ENCODE measurements at places on chromosomes 1 and 21.
A peak's percentile ranks its signal among the peaks of the same experiment; 100 is the strongest.

DNA sequence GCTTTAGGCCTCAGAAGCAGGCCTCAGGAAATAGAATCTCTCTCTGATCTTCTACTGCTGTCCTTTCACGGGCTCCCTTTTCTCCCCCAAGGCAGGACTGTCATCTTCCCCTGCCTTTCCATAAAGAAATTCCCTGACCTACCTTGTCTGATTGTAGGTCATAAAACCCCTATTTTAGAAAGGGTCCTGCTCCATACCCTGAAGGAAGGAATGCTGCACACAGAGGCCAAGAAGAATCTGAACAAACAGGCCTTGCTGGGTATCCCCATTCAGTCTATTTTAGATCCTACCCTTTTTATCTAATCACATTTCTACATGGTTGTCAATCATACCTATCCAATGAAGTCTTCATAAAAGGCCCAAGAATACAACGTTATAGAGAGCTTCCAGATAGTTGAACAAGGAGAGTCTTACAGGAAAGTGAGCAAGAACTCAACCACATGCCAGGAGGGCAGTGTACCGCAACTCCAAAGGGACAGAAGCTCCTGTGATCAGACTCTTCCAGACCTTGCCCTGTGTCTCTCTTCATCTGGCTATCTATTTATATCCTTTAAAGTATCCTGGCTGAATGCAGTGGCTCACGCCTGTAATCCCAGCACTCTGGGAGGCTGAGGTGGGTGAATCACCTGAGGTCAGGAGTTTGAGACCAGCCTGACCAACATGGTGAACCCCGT lies 93.1 kb downstream of the SLC16A1 start:
- H3K36me3 ChIP-seq = no peaks in the 10 kb centered on the region
- no peak overlapping the region for H3K4me3 ChIP-seq
- no peaks in the 10 kb centered on the region for H3K27me3 ChIP-seq
- H3K27ac ChIP-seq = peak overlapping the region; percentile 62
- DNase-seq = no peak

- H3K4me3 ChIP-seq = no peak overlapping the region
- no peaks in the 10 kb centered on the region for H3K36me3 ChIP-seq
Observed at GRCh38 chr1:15207829-15208429, 39.1 kb upstream of the FHAD1 start.

- H3K27ac ChIP-seq = no peak overlapping the region
- H3K4me1 ChIP-seq = no peaks in the 10 kb centered on the region
- DNase-seq = no peak
- H3K4me3 ChIP-seq = no peak overlapping the region
Observed at GRCh38 chr1:47483651-47484050, 45.8 kb downstream of the FOXD2 start.

DNA sequence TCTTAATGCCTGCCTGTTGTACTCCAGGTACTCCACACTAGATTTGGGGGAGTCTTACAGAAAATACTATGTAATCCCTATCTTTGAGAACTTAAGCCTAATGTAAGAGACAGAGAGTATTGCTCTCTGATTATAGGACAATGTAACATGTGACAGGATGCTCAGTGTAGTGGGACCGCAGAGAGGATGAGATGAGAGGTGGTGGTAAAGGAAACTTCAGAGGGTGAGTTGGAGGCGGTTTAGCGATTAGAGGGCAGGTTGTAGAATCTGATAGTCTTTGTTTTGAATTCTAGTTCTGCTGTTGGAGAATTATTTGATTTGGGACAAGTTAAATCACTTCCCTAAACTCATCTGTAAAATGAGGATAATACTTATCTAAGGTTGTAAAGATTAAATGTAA lies 5.4 kb downstream of the SOAT1 start:
- peaks cover 7% of the 10 kb centered on the region for H3K36me3 ChIP-seq
- no peak overlapping the region for H3K27ac ChIP-seq
- no peak overlapping the region for H3K4me3 ChIP-seq

DNA sequence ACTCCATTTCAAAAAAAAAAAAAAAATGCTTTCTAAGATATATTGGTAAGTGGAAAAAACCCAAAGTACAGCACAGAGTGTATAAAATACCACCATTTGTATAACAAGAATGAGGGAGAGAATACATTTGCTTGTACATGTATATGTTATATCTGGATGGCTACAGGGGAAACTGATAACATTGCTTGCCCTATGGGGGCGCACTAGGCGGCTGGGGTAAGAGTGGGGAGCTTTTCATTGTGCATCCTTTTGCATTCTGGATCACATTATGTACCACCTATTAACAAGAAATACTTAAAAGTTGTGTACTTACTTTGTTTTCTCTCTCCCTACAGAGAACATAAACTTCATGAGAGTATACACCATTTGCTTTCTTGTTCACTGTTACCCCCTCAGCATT lies 28.6 kb upstream of the OPRD1 start:
- peaks cover 10% of the 10 kb centered on the region for H3K4me1 ChIP-seq
- DNase-seq = no peak
- H3K27ac ChIP-seq = no peak overlapping the region
- no peaks in the 10 kb centered on the region for H3K27me3 ChIP-seq
